ENCODE measurements at places on chromosomes 2 and 18. TPM values are rescaled to one million over a fixed set of nuclear protein-coding genes. Genes with fewer than 3 reads are reported as not detected.

Gene SNRNP27
- polyA plus RNA-seq: 66.9 TPM

Gene NABP1
- polyA plus RNA-seq: 9.8 TPM

Gene CLEC4F
- 0.24 TPM for polyA plus RNA-seq

Gene PTPRN
- 0.13 TPM for polyA plus RNA-seq

Measured in forelimb muscle (tissue), 1 donor.